ENCODE measurements at places on chromosomes 2 and 18.

DNA sequence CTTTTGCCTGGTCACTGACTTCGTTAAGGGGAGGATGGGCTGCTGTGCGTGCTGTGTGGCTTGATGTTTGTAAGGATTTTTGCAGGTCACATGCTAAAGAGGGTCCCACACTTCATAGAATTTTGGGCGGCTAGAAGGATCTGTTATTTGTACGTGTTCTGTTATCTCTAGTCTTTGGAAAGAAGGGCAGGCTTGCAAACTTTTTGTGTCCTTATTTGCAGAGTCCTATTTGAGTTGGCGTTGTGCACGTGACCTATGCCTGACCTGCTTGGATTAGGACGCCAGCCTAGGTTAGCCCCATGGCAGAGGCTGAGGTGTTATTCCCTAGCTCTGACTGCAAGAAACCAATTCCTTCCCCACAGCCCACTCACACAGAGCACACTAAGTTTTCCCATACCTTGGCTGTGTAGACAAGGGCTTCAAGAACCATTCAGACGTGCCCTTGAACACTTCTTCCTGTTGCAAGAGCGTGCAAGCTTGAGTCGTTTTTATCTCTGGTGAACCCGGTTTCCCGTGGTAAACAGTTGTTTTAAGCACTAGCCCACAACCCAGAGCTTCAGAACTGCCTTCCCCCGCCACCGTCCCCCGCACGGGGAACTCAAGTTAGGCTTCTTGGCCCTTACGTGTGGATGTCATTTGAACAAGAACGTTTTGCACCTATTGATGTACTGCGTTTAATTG, 94.6 kb downstream of the LDLRAD4 start:
- no peak for DNase-seq

DNA sequence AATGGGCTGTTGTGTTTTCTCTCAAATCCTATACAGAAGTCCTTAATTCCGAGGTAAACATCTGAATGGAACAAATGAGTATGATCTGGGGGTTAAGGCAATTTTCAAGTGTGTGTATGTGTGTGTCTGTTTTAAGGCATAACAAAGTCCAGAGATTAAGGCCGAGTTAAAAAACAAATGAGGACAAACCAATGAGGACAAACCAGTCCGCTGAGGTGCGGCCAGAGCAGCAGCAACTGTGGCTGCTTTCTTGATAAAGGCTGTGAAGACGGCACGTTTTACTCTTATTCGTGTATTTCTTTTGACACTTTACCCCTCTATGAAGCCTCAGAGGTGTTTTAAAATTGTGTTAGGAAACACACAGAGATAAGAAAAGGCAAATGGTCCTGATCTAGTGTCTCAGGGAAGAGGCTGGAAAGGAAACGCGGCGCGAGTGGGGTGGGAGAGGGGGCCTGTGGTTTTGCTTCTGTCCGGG, 495 bp upstream of the GULP1 start:
- no peak for DNase-seq

DNA sequence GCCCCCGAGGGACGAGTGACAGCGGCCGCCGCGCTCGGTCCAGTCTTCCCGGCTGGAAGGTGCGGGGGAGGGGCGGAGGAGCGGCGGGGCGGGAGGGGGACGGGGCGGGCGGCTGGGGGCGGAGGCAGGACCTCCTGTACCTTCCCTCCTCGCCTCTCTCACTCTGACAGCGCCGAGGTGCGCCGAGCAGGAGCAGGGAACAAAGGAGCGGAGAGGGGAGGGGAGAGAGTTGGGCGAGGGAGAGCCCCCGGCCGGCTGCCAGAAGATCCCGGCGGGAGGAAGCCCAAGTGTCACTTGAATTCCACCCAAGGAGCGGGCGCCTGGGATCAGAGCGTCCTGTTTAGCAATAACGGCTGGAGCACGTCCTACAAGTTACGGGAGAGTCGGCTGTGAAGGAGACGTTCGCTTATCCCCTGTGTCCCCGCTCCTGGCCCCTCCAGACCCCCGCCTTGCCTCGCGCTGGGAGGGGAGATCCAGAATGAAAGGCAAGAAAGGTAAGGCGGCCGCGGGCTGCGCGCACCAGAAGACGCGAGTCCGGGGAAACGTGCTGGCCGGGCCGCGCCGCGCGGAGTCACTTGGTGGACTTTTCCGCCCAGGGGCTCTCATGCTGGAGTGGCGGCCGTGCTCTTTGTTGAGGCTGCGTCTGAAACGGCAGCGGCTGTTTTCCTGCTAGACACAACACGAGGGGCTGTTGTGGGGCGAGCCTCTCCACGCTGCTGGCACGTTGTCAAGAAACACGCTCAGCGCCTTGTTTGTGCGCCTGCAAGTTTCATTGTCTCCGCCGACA, at the start of gene TGIF1:
TSS of gene TGIF1 (plus strand) at position 161 of the 787 bp plus-strand sequence. CDS start at position 479, 318 bp downstream.
- DNase-seq, result peak; percentile 62

DNA sequence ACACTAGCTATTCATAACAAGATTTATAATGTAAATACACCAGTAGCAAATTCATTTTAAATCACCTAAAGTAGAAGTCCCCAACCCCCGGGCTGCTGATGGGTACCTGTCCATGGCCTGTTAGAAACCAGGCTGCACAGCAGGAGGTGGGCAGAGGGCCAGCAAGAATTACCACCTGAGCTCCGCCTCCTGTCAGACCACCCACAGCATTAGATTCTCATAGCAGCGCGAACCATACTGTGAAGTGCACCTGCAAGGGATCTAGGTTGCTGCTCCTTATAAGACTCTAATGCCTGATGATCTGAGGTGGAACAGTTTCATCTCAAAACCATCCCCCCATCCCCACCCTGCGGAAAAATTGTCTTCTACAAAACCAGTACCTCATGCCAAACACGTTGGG, 71.3 kb downstream of the KANSL1L start:
- DNase-seq, result no peak

- DNase-seq, result no peak
Measured at GRCh38 chr2:128054104-128054885, 26.4 kb upstream of the SAP130 start.

DNA sequence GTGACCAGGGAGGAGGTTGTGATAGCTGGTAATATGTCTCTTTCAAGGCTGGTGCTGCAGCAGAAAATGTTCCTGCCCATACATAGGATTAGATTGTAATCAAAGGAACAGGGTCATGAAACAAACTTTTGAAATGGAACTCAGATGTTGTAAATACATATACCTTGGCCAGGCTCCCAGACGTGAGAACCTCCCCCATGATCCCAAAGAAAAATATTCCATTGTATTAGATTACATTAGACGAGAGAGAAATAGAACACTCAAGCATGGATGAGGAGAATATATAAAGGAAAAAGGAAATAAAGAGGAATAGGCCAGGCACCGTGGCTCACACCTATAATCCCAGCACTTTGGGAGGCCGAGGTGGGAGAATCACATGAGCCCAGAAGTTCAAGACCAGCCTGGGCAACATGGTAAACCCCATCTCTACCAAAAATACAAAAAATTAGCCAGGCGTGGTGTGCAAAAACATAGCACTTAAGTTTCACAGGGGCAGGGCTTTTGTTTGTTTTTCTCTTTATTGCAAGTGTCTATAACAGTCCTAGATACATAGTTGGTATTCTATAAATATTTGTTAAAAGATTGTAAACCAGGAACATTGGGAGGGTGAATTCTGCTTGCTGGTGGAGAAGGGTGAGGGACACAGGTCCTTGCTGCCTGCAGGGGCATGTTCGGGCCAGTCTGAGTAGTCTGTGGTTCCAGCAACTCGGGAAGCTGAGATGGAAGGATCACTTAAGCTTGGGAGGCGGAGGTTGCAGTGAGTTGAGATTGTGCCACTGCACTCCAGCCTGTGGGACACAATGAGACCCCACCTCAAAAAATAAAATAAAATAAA, 52.8 kb downstream of the RPL37A start:
- DNase-seq, result no peak

GRCh38 chr18:58761241-58761969, 90.1 kb downstream of the MALT1 start:
- no peak for DNase-seq

GRCh38 chr2:165891943-165892342, 61.6 kb downstream of the TTC21B start:
- DNase-seq, result no peak

GRCh38 chr2:28713577-28714298, 37.9 kb upstream of the PPP1CB start:
- no peak for DNase-seq

All from activated T-helper 9 cell treated with anti-CD3 and anti-CD28 coated beads, Interleukin-2, amount 50 U/mL, for 16 hours (primary cell).